ENCODE measurements at places on chromosomes 2 and 18.

- no peak for DNase-seq
- no peak overlapping the region for H3K4me3 ChIP-seq
- peaks cover 10% of the 10 kb centered on the region for H3K36me3 ChIP-seq
- H3K27ac ChIP-seq: no peak overlapping the region
- no peaks in the 10 kb centered on the region for H3K27me3 ChIP-seq
- H3K4me1 ChIP-seq: peaks cover 11% of the 10 kb centered on the region
Observed at GRCh38 chr18:62588217-62588616, 65.4 kb downstream of the ZCCHC2 start.

DNA sequence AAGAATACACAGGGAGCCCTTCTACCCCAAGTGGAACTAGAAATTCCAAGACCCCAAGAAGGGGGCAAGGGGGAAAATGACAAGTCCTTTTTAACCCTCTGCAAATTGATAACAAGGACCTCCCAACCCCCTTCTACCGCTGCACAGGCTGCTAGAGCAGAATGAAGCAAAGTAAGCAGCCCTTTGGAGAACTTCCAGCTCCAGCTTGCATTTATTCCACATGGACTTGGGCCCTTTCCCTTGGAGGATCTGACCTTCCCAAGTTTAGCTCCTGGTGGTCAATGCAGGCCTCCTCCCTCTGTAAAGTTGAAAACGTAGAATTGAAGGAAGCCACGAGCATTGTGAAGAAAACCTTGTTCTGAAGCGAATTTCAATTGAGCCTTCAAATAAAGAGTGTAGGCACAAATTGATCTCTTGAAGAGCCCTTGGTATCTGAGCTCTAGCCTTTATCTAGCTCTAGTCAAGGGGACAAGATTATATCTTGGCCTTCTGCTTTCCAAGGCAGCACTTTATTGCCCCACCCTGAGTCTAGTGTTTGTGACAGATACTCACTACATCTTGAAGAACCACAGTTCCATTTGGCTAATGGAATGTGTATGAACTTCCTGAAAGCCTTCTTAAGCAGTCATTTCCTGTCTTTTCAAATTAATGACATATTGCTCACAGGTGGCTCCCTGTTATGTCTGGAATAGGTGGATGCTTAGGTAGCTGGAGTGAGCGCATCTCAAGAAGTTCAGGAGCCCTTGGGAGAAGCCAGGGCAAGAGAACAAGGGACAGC is 37.2 kb downstream of the SLC14A2 start:
- H3K27me3 ChIP-seq: peaks cover 12% of the 10 kb centered on the region
- DNase-seq: no peak
- H3K27ac ChIP-seq: no peak overlapping the region
- H3K4me3 ChIP-seq: no peak overlapping the region
- H3K36me3 ChIP-seq: peaks cover 4% of the 10 kb centered on the region
- H3K4me1 ChIP-seq: no peaks in the 10 kb centered on the region

DNA sequence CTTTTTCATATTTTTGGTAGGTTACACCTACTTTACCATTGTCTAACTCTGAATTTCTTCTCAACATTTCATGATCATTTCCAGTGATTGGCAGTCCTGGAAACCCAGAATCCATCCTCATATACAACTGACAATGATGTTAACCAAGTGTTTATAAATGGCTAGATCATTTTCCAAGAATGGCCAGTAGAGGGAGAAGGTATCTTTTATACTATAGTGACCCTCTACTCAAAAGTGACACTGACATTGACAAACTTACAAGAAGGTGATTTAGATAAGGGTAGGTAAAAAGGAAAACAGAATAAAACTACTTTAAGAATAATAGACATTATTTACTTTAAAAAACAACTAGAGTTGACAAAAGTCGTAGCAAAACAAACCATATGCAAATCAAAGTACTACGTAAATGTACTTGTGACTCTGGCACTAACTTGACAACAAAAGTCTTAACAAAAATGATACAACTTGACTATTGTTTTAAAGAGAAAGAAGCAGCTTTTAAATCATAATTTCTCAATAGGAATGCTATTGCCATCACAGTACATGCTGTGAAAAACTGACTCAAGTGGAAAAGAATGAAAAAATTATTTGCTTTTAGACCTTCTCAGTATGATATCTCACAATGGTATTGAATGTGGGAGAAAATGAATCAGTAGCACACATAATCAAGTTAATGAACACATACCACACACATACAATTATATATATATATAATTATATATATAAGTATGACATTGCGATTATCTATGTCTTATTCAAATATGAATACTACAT is 76.6 kb upstream of the GRB14 start:
- H3K4me3 ChIP-seq: no peak overlapping the region
- no peak for DNase-seq
- peaks cover 5% of the 10 kb centered on the region for H3K4me1 ChIP-seq
- H3K36me3 ChIP-seq: peaks cover 33% of the 10 kb centered on the region
- H3K27ac ChIP-seq: peak overlapping the region; percentile 6

GRCh38 chr2:69734035-69734611 is 7.8 kb upstream of the ANXA4 start:
- DNase-seq: no peak
- no peaks in the 10 kb centered on the region for H3K27me3 ChIP-seq
- peaks cover 34% of the 10 kb centered on the region for H3K4me1 ChIP-seq

GRCh38 chr2:156907806-156908205 is 349.7 kb upstream of the GALNT5 start:
- H3K27ac ChIP-seq: no peak overlapping the region
- H3K4me1 ChIP-seq: no peaks in the 10 kb centered on the region
- H3K27me3 ChIP-seq: no peaks in the 10 kb centered on the region
- no peak for DNase-seq
- no peaks in the 10 kb centered on the region for H3K36me3 ChIP-seq

DNA sequence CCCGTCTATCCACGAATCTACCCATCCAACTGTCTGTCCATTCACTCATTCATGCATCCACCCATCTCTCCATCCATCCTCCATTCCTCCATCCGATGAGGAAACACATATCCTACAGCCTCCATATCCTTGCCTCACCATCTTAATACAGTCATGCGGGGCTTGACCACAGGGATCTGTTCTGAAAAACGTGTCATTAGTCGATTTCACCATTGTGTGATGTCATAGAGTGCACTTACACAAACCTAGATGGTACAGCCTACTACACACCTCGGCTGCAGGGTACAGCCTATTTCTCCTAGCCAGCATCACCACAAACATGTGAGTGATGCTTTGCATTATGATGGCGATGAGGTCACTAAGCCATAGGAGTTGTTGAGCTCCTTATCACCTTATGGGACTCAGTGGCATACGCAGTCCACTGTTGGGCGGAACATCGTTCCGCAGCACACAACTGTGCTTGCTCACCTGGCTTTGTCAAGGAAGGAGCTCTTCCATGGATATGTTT is 1.9 kb upstream of the NT5DC4 start:
- H3K27me3 ChIP-seq: no peaks in the 10 kb centered on the region
- H3K27ac ChIP-seq: no peak overlapping the region
- no peak overlapping the region for H3K4me3 ChIP-seq
- H3K36me3 ChIP-seq: no peaks in the 10 kb centered on the region
- DNase-seq: no peak

DNA sequence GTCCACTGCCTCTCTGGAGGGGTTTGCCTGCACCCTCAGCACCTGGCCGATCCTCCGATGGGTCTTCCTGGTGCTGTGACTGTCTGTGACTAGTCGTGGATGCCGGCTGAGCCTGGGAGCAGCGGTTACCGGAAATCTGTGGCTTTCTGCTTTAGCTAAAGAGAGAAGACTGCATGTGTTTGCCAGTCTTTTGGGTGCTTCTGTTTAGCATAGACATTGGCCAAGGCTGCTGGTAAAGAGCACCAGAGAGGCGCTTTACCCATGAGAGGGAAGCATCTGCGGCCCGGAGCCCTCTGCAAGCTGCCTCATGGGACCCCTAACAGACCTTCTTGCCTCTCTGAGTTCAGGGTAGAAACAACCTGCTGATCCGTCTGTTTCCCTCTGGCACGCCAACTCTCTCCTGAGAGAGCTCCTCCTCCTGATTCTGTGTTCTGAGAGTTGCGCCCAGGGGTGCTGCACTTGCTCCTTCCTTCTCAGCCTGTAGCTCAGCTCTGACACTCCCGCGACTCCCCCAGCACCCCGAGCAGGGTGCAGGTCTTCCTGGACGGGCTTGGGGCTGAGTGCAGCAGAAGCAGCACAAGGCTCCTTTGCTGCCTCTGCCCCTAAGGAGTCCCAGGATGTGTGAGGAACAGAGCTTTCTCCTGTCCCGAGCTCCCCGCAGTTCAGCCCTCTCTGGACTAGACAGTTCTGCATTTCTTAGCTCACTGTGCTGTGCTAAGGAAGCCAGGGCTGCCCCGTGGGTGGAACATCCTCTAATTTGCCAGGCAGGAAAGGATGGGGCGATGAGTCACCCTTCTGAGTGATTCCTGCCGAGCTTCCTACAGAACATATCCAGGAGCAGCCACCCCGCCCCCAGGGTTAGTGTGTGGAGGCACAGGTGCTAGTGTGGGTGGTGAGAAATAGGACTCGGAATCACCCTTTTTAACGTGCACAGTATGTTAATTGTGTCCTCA is 203.2 kb downstream of the SH3RF3 start:
- H3K36me3 ChIP-seq: no peaks in the 10 kb centered on the region
- H3K4me1 ChIP-seq: peaks cover 12% of the 10 kb centered on the region
- no peak for DNase-seq
- peaks cover 14% of the 10 kb centered on the region for H3K27me3 ChIP-seq

- no peak overlapping the region for H3K27ac ChIP-seq
- peaks cover 5% of the 10 kb centered on the region for H3K4me1 ChIP-seq
- no peak overlapping the region for H3K4me3 ChIP-seq
- H3K36me3 ChIP-seq: peaks cover 62% of the 10 kb centered on the region
- H3K27me3 ChIP-seq: no peaks in the 10 kb centered on the region
- no peak for DNase-seq
Observed at GRCh38 chr2:172578860-172579512, 23.1 kb downstream of the PDK1 start.

DNA sequence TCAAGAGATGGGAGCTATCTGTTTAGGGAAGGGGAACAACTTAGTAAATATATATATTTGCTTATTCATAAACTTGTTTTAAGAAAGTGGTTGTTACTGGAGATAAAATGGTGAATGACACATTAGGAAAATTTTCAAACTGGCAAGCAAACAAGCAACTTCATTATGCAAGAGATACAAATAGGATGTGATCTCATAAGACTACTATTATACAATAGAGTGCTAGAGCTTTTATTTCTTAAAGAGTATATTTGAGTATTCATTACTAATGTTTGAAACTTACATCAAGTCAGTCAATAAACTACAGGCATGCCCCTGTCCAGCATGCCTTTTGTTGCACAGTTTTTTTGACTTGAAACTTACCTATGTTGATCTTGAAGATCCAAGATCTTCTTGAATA is 355.2 kb upstream of the KCNJ3 start:
- DNase-seq: no peak
- no peaks in the 10 kb centered on the region for H3K36me3 ChIP-seq
- no peaks in the 10 kb centered on the region for H3K27me3 ChIP-seq
- H3K27ac ChIP-seq: no peak overlapping the region
- no peaks in the 10 kb centered on the region for H3K4me1 ChIP-seq

- no peak overlapping the region for H3K4me3 ChIP-seq
- no peaks in the 10 kb centered on the region for H3K27me3 ChIP-seq
- H3K4me1 ChIP-seq: peaks cover 3% of the 10 kb centered on the region
- H3K27ac ChIP-seq: no peak overlapping the region
- DNase-seq: no peak
Observed at GRCh38 chr2:113711851-113712250, 44.6 kb downstream of the SLC35F5 start.

DNA sequence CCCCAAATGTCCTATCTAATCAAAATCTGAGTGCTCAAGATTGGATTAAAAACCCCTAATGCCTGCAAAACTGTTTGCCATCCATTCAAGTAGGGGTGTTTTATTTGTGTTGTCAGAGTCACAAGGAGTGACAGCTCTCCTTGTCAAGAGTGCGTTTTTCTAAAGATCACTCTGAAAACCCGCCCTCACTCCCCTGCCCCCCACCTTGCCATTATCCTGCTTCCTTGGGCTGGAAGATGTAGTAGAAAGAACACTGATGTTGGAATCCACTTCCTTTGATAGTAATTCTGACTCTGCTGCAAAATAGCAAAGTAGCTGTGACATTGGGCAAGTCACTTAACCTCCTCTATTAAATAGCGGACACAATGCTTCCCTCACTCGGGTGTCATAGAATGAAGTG is 155.6 kb downstream of the TSN start:
- no peaks in the 10 kb centered on the region for H3K27me3 ChIP-seq
- no peaks in the 10 kb centered on the region for H3K4me1 ChIP-seq
- no peak overlapping the region for H3K27ac ChIP-seq

DNA sequence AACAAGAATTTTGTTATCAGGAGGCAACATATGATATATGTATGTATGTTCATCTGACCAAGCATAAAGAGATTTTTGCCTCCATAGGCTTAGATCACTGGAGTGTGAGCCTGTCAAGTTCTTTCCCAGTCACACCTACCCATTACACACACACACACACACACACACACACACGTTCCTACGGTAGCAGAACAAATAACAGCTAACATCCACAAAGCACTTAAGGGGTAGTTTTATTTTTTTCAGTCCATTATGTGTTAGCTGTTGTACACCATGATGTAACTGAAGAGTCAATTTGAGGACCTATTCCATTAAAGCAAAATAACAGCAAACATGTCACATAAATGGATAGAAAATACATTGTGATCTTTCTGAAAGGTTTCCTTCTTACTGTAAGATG is 39.5 kb downstream of the UGP2 start:
- peaks cover 23% of the 10 kb centered on the region for H3K36me3 ChIP-seq
- DNase-seq: no peak
- peaks cover 7% of the 10 kb centered on the region for H3K4me1 ChIP-seq
- peak overlapping the region; percentile 31 for H3K27ac ChIP-seq
- no peaks in the 10 kb centered on the region for H3K27me3 ChIP-seq

DNA sequence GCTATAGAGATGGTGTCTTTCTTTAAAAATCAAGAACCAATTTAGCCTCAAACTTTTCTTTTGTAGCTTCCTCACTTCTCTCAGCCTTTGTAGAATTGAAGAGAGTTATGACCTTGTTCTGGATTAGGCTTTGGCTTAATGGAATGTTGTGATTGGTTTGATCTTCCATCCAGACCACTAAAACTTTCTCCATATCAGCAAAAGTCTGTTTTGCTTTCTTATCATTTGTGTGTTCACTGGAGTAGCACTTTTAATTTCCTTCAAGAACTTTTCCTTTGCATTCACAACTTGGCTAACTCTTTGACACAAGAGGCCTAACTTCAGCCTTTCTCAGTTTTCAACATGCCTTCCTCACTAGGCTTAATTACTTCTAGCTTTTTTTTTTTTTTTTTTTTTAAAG is 193.1 kb downstream of the ACOXL start:
- DNase-seq: no peak
- no peak overlapping the region for H3K4me3 ChIP-seq
- H3K36me3 ChIP-seq: peaks cover 3% of the 10 kb centered on the region
- no peaks in the 10 kb centered on the region for H3K27me3 ChIP-seq
- H3K27ac ChIP-seq: no peak overlapping the region
- no peaks in the 10 kb centered on the region for H3K4me1 ChIP-seq

- DNase-seq: no peak
- H3K4me1 ChIP-seq: peaks cover 10% of the 10 kb centered on the region
- H3K27me3 ChIP-seq: no peaks in the 10 kb centered on the region
- no peaks in the 10 kb centered on the region for H3K36me3 ChIP-seq
Observed at GRCh38 chr18:58117786-58118403, 73.9 kb downstream of the NEDD4L start.

- peaks cover 20% of the 10 kb centered on the region for H3K36me3 ChIP-seq
- DNase-seq: no peak
- H3K27me3 ChIP-seq: no peaks in the 10 kb centered on the region
- H3K4me1 ChIP-seq: peaks cover 29% of the 10 kb centered on the region
- peak overlapping the region; percentile 52 for H3K27ac ChIP-seq
- H3K4me3 ChIP-seq: peak overlapping the region; percentile 18
Observed at GRCh38 chr2:202705446-202706020, 70.8 kb downstream of the FAM117B start.

- H3K4me1 ChIP-seq: peaks cover 2% of the 10 kb centered on the region
- H3K4me3 ChIP-seq: no peak overlapping the region
- DNase-seq: no peak
- peaks cover 5% of the 10 kb centered on the region for H3K36me3 ChIP-seq
- H3K27me3 ChIP-seq: no peaks in the 10 kb centered on the region
- no peak overlapping the region for H3K27ac ChIP-seq
Observed at GRCh38 chr2:197558393-197558792, 42.5 kb downstream of the MOB4 start.

All from memory B cell (primary cell).